Activated T-helper 9 cell treated with anti-CD3 and anti-CD28 coated beads, Interleukin-2, amount 50 U/mL, for 16 hours (primary cell): ENCODE measurements at places on chromosomes 12 and 14.

- no peak for DNase-seq
These were observed 25.8 kb upstream of the CLEC4E start for GRCh38 chr12:8566525-8566924.

- no peak for DNase-seq
These were observed 832.0 kb downstream of the GALC start for GRCh38 chr14:87160989-87161388.

DNA sequence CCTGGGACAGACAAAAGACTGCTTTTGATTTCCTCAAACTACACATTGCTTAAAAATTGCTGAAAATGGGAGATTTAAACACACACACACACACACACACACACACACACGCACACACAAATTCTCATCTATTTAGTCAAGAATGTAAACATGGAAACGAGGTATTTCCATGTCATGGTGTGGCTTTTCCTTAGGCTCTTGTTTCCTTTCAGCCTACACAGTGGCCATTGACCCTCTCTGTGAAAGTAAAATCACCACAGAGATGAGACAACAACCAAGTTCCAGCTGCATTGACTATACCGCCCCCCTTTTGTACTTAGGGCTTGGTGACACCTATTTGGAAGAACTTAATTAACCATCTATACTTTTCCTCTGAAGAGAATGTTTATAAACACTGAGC is 41.9 kb downstream of the TTC8 start:
- DNase-seq, result no peak

- no peak for DNase-seq
These were observed 5.4 kb upstream of the RIC8B start for GRCh38 chr12:106769078-106769477.

- DNase-seq, result no peak
These were observed 9.8 kb downstream of the DHRS1 start for GRCh38 chr14:24289649-24290280.

- no peak for DNase-seq
These were observed 77.6 kb upstream of the RIC8B start for GRCh38 chr12:106696681-106697417.

DNA sequence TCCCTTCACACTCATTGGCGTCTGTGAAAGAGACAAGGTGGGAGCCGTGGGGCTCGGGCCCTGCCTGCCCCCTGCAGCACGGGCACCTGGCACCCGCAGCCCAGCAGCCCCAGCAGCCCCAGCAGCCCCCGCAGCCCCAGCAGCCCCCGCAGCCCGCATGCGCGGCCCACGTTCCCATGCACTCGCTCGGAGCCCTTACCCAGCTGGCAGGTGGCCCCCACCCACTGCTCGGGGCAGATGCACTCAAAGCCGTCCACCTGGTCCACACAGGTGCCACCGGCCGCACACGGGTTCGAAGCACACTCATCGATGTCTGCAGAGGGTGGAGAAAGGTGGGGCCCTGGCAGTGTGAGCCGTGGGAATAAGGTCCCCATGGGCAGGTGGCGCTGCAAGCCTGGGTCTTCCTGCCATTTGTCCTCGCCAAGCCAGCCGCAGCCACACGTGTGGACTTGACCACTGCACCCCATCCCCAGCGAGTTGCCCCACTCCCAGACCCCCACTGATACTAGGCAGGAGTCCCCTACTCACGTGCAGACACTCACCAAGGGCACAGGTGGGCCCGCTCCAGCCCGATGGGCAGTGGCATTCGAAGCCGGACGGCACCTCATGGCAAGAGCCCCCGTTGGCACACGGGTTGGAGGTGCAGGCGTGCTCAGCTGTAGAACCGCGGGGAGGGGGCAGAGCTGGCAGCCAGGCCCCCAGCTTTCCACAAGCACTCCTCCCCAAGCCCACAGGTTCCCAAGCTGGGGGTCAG is 17.3 kb downstream of the JAG2 start:
- no peak for DNase-seq

- no peak for DNase-seq
These were observed 211.6 kb downstream of the DUSP6 start for GRCh38 chr12:89140602-89141238.

DNA sequence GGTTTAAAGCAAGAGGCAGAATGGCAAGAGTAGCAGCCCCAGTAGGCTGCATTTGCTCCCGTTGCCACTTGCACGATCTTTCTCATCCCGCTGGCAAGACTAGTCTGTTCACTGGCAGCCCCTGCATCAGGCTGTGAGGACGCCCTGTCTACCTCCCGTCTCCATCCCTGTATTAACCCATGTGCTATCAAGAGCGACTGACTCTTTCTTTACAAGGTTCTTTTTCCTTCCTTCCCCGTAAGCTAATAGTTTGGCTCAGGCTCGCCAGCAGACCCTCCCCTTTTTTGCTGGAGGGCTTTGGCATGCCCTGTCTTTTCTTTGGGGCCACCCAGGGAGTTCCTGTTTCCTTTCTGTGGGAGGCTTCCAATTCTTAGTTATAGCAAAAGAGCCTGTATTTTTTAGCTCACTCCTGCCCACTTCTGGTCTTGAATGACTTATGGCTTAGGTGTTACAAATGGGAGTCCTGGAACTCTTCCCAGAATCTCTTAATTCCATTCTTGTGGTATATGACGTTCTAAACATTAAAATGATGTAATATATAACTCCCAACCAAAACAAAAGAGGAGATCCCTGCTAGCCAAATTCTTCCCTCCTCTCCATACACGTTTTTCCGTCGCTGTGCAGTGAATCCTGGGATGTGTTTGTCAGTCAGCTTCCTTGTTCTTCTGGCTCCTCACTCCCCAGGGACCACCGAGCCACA is 149.0 kb downstream of the PRKCH start:
- DNase-seq, result no peak

GRCh38 chr12:9960590-9960989 is 10.6 kb upstream of the CLEC12A start:
- DNase-seq, result no peak

DNA sequence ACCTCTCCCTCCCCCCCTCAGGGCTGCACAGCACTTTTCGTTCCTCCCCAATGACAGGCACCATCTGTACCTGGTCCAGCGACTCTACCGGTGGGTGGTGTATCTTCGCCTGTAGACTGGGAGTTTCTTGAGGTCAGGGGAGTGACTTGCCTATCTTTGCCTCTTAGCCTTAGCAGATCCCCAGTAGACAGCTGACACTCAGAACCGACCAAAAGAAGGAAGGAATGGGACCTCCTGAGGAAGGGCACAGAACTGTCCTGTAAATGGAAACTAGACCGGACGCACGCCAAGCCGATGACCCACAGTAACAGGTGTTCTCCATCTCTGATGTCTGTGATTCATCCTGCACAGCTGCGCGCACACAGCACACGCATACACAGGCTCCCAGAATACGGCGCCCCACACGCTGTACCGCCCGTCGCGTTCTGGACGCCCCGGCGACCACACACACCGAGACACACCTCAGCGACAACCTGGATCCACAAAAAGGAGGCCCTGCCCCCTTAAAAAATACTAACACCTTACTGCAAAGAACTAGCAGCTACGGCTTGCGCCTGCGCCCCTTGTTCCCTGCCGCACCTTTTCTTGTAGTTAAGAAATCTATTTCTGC is 673 bp upstream of the TTC9 start:
- peak; percentile 24 for DNase-seq

DNA sequence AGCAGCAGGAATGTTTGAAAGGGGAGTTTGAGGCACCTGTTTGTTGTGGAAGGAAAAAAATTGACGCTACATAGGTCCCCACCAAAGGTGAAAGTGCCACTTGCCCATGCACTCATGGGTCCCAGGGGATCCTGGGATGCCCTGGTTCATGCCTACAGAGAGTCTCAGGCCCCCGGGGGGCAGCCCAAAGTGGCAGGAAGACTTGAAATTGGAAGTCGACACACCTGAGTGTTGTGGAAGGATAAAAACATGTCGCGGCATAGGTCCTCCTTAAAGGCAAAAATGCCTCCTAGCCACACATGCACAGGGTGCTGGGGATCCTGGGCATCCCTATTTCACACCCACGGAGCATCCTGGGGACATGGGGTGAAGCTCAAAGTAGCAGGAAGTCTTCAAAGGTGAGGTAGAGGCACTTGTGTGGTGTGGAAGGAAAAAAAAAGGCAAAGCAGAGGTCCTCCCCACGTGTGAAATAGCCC is 576.1 kb downstream of the ALG10 start:
- no peak for DNase-seq

DNA sequence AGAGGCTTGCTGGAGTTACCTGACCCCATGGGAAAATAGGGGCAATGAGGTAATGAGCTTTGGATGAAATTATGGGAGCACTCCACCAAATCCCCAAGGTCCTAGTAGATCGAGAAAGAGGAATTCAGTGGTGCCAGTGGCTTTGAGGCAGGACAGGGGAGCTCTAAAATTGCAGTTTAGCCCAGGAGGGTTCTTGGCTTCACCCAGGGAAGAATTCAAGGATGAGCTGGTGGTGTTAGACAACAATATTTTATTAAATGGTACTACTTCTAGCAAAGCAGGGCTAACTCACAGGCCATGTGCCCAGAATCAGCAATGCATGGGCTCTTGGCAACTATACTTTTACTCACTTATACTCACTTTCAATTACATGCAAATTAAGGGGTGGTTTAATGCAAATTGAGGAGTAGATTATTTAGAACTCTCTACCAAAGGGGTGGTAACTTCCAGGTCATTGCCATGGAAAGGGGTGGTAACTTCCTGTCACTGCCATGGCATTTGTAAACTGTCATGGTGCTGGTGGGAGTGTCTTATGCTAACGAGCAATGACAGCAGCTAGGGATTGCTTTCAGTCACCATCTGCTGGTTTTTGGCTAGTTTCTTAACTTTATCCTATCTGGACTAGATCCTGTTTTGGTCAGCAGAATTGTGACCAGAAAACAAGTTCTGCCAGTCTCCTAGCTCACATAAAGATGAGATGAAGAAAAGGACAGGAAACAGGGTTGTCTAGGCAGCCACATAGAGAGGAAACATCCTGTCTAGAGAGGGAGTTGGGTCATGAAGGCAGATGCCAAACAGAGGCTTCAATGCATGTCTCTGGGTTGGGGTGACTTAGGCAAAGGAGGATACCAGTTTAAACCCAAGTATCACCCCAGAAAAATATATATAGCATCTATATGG is 64.7 kb downstream of the ZNF641 start:
- DNase-seq, result no peak

GRCh38 chr14:97975216-97975615 is 1178.0 kb downstream of the VRK1 start:
- DNase-seq, result no peak

DNA sequence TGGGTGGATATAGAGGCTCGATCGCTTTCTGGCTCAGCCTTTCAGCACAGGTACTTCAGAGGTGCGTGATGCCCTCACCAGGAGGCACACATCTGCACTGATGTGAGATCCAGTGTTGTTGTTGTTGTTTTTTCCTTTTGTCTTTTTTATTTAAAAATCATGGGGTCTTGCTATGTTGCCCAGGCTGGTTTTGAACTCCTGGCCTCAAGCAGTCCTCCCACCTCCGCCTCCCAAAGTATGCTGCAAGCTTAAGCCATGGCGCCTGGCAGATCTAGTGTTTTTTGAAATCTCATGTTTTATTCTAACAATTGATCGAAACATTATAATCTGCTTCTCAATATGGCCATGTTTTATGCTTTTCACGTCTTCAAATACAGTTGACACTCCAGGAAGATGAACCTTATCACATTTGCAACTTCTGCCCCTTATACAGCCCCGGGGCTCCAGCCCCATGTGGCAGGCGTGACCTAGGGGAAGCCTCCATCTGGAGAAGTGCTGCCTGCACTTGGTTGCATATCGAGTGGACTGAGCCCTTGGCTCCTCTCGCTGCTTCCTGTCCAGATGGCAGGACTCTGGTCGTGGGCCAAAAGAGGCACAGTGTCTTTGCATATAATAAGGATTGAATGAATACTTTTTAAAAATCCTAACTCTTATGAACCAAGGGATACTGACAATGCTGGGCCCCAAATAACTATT is 71.7 kb downstream of the TRAF3 start:
- DNase-seq, result no peak

DNA sequence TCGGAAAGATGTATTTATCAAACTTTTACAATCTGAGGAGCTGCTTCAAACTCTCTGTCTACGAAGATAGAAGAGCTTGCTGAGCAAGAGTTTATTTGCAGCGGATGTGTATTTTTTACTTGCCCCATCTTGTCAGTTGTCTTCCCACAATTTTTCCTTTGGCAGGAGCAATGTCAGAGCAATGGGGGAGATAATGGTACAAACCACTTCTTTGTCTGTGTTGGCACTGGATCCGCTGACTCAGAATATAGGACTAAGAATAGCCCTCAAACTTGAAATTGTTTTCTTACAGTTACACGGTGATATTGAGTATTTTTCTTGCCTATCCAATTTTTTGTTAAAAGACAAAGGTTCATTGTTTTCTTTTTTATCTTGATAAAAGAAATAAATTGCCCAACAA is 27.6 kb downstream of the HELB start:
- no peak for DNase-seq

GRCh38 chr14:99975190-99975589 is 90.0 kb upstream of the EVL start:
- no peak for DNase-seq

DNA sequence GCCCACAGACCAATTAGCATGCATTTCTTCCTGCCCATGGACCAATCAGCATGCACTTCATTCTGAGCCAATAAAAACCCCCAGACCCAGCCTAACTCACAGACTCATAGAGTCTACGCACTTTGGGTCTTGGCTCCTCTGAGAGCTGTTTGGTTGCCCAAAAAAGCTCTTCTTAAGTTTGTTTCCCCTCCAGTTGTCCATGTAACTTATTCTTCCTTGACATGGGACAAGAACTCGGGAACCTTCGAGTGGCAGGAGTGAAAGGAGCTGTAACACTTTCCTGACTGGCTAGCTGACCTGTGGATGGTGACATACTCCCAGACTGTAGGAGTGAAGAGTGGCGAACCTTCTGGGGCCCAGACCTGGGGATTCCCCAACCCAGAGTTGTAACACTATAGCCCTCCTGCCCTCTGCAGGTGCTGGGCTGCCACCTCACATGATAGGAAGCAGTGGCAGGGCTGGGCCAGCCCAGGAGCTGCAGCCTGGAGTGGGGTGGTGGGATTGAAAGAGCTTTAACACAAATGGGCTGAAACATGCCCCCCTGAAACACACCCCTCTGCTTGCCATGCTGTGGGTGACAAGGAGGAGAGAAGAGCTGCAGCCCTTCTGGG is 4.4 kb upstream of the BTBD7 start:
- no peak for DNase-seq

- DNase-seq, result no peak
These were observed 16.1 kb downstream of the AICDA start for GRCh38 chr12:8596561-8596960.

- DNase-seq, result no peak
These were observed 37.6 kb downstream of the RTRAF start for GRCh38 chr14:52026901-52027300.

- DNase-seq, result no peak
These were observed 977 bp upstream of the TMEM120B start for GRCh38 chr12:121711361-121712189.

- DNase-seq, result no peak
These were observed 203.6 kb downstream of the NOVA1 start for GRCh38 chr14:26394150-26394810.

GRCh38 chr12:124361074-124361970 is 66.4 kb downstream of the RFLNA start:
- DNase-seq, result no peak
